ENCODE measurements at places on chromosomes 5 and 9. TPM values are rescaled to one million over a fixed set of nuclear protein-coding genes. Genes with fewer than 3 reads are reported as not detected.

GRCh38 chr5:108911055-108911454 is 163.4 kb downstream of the FER start:
- DNase-seq, result no peak
- H3K36me3 ChIP-seq, result no peaks in the 10 kb centered on the region
- no peaks in the 10 kb centered on the region for H3K4me1 ChIP-seq
- H3K27ac ChIP-seq, result no peak overlapping the region
- no peak overlapping the region for H3K4me3 ChIP-seq

EQTN gene
- total RNA-seq, result not detected

DNA sequence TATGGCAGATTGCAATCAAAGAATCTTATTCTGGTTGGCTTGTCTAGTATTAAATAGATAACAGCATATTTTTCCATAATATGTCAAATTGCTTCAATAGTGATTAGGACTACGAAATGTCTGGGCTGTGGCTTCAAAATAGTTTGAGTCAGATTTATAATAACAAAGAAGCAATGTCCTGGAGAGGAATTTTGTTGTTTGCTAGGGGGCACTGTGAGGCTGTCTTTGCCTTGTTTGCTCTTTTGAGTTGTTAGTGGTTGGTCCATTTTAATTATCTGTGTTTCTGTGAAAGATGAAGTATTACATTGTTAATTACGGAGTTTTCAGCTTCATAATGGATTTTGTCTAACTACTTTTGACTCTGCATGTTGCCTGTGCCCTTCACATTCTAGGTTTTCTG is 713.6 kb downstream of the TLE4 start:
- H3K4me1 ChIP-seq, result no peaks in the 10 kb centered on the region
- H3K27ac ChIP-seq, result no peak overlapping the region
- DNase-seq, result no peak
- no peaks in the 10 kb centered on the region for H3K27me3 ChIP-seq
- no peak overlapping the region for H3K4me3 ChIP-seq

DNA sequence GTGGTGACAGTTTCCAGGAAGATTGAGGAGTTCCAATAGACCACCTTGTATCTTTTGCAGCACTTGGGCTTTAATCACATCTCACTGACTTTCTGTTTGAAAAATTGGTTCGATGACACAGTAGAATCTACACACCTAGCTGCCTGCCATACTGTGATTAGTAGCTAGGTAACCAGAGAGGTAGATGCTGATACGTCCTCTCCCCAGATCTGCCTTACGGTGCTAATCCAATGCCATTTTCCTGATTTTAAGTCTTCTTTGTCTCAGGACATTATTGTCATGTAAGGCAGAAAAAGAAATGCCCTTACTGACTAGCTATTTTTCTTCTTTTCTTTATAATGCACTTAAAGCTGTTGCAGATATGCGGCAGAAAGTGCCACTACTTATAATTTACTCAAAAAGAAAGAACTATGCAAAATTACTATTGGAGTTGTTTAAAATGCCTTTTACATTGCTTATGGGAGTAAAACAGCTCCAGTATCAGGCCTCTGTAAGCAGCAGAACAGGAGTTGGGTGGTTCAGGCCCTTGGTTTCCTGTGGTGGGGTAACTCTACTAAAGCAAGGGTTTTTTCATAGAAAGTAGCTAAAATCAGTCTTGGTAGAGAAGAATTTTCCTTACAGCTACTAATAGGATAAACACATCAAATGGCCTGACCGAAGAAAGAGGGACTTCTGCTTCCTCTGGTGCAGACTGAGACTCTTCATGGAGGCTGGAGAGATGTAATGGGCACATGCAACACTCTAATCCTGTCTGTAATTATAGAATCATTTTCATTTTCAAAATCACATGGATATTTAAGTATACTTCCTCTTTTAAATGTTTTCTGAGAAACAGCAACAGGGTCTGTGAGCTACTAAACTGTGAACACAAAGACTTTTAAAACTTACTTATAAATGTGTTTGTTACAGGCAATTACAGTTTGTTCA is 177.2 kb downstream of the MAPKAP1 start:
- H3K4me1 ChIP-seq, result no peaks in the 10 kb centered on the region
- no peaks in the 10 kb centered on the region for H3K36me3 ChIP-seq
- no peak for DNase-seq
- H3K27ac ChIP-seq, result no peak overlapping the region
- H3K4me3 ChIP-seq, result no peak overlapping the region

DNA sequence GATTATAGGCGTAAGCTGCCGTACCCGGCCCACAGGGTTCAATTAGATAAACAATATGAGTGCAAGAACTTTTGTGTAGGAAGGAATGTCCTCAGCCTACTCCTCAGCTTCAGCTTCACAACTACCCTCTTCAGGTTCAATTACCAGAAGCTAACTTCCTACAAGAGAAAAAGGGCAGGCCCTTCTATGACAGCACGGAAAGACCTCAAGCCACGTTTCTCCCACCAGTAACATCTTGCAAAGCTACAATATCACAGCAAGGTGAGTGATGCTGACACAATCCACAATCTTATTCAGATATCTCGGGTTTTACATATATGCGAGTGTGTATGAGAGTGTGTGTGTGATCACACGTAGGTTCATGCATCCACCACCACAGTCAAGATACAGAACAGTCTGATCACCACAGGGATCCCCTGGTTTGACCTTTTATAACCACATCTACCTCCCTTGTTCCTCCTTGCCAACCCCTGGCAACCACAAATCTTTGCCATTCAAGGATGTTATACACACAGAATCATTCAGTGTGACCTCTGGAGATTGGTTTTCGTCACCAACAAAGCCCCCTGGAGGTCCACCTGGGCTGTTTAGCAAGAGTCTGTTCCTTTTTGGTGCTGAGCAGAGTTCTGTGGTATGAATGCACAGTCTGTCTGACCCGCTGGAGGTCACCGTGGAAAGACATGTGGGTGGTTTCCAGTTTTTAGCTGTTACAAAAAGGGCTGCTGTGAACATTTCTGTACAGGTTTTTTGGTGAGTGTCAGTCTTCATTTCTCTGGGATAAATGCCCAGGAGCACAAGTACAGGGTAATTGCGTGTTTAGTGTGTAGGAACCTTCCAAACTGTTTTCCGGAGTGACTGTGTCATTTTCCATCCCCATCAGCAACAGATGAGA is 38.2 kb downstream of the IPPK start:
- H3K4me1 ChIP-seq, result no peaks in the 10 kb centered on the region
- no peaks in the 10 kb centered on the region for H3K36me3 ChIP-seq
- H3K27ac ChIP-seq, result no peak overlapping the region
- H3K27me3 ChIP-seq, result no peaks in the 10 kb centered on the region
- no peak overlapping the region for H3K4me3 ChIP-seq

GRCh38 chr5:75037106-75037505 is 15.3 kb downstream of the GCNT4 start:
- no peaks in the 10 kb centered on the region for H3K36me3 ChIP-seq
- H3K27me3 ChIP-seq, result no peaks in the 10 kb centered on the region
- no peak overlapping the region for H3K4me3 ChIP-seq
- no peak for DNase-seq

DNA sequence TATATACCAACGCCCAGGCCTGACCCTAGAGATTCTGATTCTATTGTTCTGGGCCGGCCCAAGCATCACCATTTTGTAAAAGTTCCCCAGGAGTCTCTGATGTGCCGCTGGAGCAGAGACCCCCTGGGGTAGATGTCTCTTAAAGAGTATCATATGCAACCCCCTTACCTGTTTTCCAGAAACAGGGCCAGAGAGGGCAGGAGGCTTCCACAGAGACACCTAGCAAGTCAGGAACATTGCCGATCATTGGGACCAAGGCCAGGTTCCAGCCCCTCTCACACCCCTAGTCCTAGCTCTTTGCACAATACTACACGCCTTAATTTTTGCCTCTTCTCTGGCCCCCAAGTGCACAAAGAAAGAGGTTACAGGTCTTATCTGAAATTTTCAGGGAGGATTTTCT is 63.8 kb downstream of the TMOD1 start:
- no peak for DNase-seq
- no peak overlapping the region for H3K27ac ChIP-seq
- H3K4me1 ChIP-seq, result no peaks in the 10 kb centered on the region
- no peak overlapping the region for H3K4me3 ChIP-seq

C9 gene
- not detected for total RNA-seq

F2RL1 gene
- total RNA-seq, result 13.8 TPM

Measured in breast epithelium (tissue), 4 donors.